ENCODE measurements at places on chromosomes 7 and 10. TPM values are rescaled to one million over a fixed set of nuclear protein-coding genes. Genes with fewer than 3 reads are reported as not detected.

Gene TFEC
- total RNA-seq = not detected

Gene LOXL4
- 23.0 TPM for total RNA-seq

Gene WIPF3
- total RNA-seq = 0.10 TPM

Gene WEE2
- total RNA-seq = 0.03 TPM

Gene TAS2R41
- total RNA-seq = not detected

Gene TAS2R4
- total RNA-seq = 0.23 TPM

GRCh38 chr7:64874114-64874513 is 29.0 kb upstream of the ZNF273 start:
- no peak for DNase-seq

- DNase-seq = no peak
These were observed 640.8 kb downstream of the XPNPEP1 start for GRCh38 chr10:109282510-109282909.

GRCh38 chr7:20793248-20793647 is 6.6 kb upstream of the SP8 start:
- no peak for DNase-seq

DNA sequence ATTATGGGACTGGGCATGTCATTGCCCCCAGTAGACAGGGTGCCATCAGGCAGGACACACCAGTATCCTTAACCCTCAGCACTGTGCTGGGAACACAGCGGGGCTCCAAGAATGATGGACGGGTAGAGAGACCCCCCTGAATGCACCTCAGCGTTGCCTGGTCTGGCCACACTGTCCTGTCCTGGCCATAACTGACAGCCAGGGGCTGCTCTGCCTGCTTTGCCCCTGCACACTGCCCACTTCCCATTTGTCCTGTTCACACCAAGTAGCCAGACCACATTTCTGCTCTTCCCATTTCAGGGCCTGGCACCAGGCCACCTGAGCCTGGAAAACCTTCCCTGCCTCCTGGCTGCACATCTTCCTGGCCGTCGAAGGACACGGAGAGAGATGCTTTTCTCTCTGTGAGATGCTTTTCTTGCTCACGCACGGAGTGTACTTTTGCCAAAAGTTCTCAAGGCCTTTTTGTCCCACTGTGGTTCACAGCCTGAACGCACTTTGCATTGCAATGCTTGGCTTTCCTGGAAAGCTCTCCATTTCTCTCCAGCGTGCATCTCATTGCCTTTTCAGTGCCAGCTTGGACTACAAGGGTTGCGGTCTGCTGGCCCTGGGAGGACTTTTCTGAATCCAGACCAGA is 131.0 kb upstream of the EEPD1 start:
- DNase-seq = no peak

DNA sequence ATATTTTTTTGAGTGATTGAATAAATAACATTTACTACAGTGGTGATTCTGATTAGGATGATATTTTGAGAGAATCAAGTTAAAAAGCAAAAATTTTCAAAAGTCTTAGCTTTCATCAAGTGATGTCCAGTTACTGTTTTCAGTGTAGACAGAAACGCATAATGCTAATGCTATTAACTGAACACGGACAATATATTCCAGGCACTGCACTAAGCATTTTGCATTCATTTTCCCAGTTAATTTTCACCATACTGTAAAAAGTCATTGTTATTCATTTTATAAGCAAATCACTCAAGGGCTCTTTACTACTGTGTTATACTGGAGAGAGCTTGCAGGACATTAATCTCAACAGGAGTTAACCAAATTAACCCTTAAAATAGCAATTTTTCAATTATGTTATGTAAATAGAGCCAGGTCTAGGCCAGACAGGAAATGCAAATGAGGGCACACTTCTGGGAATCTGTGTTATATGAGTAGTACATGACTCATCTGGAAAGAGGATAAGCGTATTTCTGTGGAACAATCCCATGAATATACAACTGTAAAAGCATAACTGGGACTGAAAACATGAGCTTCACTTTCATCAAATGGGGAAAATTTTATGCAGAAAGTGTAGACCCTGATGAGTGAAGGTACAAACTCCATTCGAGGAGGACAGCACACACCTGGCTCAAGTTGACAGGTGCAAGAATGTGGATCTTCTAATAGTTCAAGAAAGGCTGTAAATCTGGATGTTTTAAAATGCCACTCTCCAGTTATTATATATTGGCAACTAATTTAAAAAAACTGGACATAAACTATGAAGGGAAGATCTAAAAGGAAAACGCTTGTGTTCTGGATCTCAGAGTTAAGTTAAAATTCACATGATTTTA is 75.4 kb downstream of the ANK3 start:
- peak; percentile 43 for DNase-seq

- no peak for DNase-seq
These were observed 216.3 kb downstream of the GFRA1 start for GRCh38 chr10:116056445-116057293.

DNA sequence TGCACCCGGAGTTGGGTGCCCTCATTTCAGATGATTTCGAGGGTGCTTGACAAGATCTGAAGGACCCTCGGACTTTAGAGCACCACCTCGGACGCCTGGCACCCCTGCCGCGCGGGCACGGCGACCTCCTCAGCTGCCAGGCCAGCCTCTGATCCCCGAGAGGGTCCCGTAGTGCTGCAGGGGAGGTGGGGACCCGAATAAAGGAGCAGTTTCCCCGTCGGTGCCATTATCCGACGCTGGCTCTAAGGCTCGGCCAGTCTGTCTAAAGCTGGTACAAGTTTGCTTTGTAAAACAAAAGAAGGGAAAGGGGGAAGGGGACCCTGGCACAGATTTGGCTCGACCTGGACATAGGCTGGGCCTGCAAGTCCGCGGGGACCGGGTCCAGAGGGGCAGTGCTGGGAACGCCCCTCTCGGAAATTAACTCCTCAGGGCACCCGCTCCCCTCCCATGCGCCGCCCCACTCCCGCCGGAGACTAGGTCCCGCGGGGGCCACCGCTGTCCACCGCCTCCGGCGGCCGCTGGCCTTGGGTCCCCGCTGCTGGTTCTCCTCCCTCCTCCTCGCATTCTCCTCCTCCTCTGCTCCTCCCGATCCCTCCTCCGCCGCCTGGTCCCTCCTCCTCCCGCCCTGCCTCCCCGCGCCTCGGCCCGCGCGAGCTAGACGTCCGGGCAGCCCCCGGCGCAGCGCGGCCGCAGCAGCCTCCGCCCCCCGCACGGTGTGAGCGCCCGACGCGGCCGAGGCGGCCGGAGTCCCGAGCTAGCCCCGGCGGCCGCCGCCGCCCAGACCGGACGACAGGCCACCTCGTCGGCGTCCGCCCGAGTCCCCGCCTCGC is at the start of gene EGFR:
EGFR (plus strand) TSS at position 657 of the 830 bp plus-strand sequence. CDS start 261 bp downstream, outside the sequence.
- peak; percentile 81 for DNase-seq

DNA sequence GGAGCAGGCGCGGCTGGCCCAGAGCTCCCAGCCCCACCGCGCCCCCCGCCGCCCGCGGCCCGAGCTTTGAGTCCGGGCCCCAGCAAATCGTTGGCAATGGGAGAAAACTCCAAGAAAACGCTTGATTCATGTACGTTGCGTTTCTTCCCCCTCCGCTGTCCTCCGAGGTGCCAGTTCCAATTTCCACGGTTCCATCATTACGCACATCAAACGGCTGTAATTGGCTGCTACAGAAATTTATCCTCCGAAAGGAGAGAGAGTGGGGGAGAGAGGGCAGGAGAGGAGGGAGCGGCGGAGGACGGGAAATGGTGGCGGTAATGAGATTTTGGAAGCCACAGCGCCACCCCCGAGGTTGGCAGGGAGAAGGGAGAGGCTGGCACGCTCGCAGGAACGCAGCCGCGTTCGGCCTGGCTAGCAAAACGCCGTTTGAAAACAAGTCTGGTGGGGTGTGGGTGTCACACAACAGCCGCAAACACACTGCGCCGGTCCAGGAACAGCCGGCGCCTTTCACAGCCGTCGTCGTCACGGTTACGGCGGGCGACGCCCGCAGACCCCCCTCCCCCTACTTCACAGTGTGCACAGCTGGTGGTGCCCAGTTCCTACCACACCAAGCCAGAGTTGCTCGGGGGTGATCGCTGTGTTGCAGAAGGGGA is 57.5 kb downstream of the UNCX start:
- DNase-seq = no peak

DNA sequence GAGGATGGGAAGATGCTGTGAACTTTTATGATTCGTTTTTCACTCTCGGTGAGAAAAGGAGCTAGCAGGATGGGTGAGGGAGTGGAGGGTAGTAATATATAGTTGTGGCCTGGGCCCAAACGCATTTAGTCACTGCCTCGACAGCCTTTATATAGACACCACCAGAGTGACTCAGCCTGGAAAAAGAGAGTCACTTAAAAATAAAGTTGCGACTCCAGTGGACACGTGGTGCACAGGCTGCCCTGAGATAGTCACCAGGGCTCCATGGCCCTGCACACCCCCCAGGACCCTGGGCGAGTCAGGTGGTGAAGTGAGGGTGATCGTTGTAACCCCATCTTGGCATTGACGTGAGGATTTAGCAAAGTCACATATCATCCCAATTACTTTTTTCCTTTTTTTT is 106.7 kb downstream of the CUX1 start:
- no peak for DNase-seq

DNA sequence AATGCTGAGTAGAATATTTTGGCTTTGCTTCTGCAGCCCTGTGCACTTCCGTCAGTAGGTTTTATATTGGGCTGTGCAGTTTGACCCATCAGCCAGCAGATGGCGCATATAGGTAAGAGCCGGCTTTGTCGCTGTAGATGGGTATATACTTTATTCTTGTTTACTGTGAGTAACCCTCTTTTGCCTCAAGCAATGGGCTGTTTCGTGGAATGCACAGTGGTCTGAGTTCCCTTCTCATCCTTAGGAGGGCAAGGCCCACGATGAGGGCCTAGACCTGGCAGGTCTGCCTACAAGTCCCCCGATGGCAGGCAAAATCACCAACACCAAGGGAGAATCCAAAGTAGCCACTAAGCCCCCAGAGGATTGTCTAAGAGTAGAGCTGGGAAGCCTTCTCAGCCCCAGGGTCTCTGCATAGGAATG is 1002.9 kb upstream of the KCND2 start:
- DNase-seq = peak; percentile 76

DNA sequence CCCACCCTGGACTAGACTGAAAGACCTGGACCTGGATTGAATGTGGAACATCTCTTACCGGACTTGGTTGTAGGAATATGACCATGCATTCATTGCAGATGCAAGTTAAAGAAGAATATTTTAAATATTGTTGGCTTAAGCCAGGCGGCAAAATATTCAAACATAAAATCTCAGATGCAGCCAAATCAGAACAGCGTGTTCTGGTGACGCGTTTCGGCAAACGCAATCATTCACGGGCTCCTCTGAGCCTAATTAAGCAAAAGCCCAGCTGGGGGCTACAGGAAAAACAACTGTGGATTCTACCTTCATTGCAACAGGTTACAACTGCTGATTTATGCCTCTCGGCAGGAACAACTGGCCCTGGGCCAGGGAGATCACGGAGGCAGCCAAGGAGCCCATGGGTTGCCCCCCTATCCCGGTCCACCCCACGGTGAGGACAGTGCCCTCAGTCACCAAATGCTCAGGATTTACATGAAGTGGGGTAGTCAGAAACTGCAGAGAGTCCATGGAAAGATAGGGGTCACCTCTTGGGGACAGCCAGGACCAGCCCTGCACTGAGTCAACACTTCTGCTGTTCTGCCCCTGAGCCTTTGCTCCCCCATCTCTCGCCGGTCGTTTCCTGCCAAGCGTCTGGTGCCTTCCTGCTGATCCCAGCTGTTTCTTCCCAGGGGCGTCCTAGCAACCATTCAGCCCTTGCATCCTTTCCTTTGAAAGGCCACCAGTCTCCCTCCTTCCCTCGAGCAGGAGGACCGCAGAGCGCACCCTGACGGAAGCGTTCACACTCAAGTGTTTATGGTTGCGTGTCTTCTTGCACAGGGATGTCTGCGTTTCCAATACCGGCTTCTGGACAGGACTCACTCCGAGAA is 64.4 kb upstream of the SFMBT2 start:
- no peak for DNase-seq

GRCh38 chr10:75859141-75859540 is 427.7 kb downstream of the LRMDA start:
- no peak for DNase-seq

GRCh38 chr10:6625428-6625827 is 45.4 kb upstream of the PRKCQ start:
- no peak for DNase-seq

DNA sequence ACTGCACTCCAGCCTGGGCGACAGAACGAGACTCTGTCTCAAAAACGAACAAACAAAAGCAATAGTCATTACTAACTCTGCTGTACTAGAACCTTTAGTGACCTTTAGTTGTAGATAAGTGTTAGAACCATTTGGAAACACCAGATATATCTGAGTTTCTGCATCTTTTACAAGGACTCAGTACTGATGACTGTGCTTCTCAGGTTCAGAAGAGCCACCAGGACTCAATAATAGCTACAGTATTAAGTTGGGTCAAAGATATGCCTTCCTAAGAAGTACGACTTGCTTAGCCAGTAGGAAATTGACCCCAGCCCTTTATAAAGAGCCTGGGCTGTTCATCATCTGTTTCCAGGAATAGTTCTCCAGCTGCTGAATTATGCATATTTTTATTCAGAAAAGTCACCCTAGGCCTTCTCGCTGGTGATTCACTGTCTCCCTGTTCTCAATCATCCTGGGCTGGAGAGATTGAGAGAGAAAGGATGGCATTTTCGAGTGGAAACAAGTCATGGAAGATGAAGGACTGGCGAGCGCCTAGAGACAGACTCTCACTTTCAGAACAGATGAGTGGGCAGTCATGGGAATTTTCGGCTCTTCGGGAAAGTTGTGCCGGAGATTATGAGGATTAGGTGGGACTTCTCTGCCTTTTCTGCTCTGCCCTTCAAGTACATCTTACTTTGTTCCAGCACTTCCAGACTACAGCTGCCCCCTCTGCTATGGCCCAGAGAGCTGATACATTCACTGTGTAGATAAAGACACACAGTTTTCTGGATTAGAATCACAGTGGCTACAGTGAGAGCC is 316.1 kb downstream of the CCDC3 start:
- no peak for DNase-seq

DNA sequence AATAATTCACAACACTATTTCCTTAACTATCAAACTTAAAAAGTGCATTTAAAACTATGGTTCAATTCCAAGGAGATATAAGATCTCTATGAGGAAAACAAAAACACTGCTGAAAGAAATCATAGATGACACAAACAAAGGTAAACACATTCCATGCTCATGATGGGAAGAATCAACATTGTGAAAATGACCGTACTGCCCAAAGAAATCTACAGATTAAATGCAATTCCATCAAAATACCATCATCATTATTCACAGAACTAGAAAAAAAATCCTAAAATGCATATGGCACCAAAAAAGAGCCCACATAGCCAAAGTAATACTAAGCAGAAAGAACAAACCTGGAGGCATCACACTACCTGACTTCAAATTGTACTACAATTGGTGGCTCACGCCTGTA is 159.9 kb upstream of the EEPD1 start:
- no peak for DNase-seq

- DNase-seq = no peak
These were observed 290.5 kb upstream of the LRGUK start for GRCh38 chr7:133836666-133837065.

- DNase-seq = no peak
These were observed 224.9 kb upstream of the NFE2L3 start for GRCh38 chr7:25926891-25927625.

DNA sequence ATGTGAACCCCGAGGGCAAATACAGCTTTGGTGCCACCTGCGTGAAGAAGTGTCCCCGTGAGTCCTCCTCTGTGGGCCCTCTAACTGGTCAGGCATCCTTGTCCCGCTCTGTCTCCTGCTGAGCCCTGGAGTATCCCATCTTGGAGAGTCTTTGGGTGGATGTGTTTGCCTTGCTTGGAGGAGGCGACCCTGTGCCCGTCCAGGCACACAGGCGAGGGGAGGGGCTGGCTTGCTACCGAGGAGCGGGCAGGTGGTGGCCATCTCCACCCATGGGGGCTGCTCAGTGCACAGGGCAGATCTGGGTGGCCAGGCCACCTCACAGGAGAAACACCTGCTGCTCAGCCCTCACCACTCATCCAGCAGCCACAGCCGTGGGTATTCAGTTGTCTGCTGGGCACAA is 135.3 kb downstream of the EGFR start:
- no peak for DNase-seq

Data from HT-29 (cell line).